ENCODE measurements at places on chromosomes 12 and 14.

GRCh38 chr12:111807232-111807631, 34.8 kb upstream of the MAPKAPK5 start:
- no peak for DNase-seq

GRCh38 chr14:27958757-27959156, 807.8 kb upstream of the FOXG1 start:
- DNase-seq = no peak

GRCh38 chr14:88272390-88273269, 50.4 kb downstream of the KCNK10 start:
- DNase-seq = no peak

GRCh38 chr12:8658346-8658745, 4.3 kb downstream of the MFAP5 start:
- DNase-seq = no peak

DNA sequence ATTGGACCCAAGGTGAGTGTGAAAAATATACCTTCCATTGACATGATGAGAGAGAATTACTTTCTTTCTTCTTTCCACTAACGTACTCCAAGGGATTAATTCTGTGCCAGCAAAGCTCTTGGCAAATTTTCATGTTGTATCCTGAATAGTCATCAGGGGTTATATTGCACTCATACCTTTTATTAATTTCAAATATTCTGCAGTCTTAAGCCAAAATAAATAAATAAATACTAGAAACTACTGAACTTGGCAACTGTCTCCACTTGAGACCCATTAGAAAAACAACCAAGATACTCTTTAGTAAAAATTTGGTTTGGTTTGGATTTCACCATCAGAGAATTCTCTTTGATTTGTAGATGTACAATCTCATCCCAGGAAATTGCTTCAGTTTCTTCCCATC, 22.1 kb upstream of the CLEC14A start:
- no peak for DNase-seq

GRCh38 chr12:30740274-30740673, 14.5 kb downstream of the CAPRIN2 start:
- DNase-seq = no peak

- no peak for DNase-seq
These were observed 72.0 kb upstream of the SEL1L start for GRCh38 chr14:81605660-81606059.

DNA sequence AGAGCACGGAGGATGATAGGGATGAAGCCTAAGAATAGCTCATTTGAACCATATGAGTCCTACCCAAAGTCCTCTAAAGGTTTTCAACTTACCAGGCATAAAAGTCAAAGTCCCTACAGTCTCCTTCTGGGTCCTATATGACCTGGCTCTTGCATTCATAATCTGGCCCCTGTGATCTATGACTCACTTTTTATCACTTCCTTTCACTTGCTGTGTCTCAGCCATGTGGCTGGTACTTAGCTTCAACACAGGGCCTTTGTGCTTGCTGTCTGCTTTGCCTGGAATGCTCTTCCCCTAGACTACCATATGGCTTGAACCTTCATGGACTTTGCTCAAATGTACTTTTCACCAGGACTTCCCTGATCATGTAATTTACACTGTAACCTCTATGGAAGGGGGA, 137.6 kb upstream of the TMTC1 start:
- DNase-seq = no peak

- DNase-seq = no peak
These were observed 249.2 kb upstream of the PWP1 start for GRCh38 chr12:107436376-107436775.

DNA sequence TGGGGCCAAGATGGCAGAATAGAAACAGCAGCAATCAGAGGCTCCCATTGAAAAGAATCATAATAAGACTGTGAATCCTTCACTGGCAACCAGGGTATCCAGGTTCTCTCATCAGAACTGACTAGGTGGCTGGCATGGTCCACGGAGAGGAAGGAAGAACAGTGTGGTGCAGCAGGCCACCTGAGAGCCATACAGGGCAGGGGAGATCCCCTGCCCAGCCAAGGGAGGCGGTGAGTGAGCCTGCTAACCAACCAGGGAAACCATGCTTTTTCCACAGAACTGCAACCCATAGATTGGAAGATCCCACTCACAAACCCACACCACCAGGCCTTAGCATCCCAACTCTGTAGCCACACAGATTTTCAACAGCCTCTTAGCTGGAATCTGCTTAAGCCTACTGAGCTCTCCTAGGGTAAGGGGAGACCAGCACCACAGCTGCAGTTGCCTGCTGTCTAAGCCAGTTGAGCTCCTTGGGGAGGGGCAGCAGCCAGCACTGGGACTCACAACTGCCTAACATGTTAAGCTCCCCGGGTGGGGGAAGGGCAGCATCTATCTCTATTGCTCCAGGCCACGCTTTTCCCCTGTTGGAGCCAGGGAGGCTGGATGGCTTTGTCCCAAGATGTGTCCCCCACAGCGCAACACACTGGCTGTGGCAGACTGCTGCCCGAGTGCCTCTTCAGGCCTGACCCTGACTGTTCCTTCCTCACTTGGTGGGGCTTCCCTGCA, 342.6 kb upstream of the CCDC196 start:
- DNase-seq = no peak

- DNase-seq = no peak
These were observed 142.3 kb downstream of the DICER1 start for GRCh38 chr14:95015046-95015445.

- no peak for DNase-seq
These were observed 7.3 kb upstream of the RIC8B start for GRCh38 chr12:106767206-106767605.

DNA sequence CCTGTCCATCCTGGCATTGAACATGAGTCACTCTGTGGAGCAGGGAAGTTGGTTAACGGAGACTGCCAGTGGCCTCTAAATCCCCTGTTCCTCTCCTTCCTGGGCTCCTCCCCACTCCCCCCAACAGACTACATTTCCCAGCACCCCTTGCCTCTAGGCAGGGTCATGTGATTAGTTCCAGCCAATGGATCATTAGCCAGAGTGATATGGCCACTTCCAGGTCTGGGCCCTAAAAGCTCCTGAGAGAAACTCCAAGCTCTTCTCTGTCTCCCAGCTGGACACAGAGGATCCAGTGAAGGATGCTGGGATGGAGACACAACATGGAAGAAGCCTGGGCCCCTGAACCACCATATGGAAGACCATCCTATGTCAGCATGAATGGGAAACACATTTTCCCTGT, 54.4 kb upstream of the RFLNA start:
- DNase-seq = no peak

- DNase-seq = peak; percentile 62
These were observed 210.9 kb downstream of the MED13L start for GRCh38 chr12:116066381-116067230.

DNA sequence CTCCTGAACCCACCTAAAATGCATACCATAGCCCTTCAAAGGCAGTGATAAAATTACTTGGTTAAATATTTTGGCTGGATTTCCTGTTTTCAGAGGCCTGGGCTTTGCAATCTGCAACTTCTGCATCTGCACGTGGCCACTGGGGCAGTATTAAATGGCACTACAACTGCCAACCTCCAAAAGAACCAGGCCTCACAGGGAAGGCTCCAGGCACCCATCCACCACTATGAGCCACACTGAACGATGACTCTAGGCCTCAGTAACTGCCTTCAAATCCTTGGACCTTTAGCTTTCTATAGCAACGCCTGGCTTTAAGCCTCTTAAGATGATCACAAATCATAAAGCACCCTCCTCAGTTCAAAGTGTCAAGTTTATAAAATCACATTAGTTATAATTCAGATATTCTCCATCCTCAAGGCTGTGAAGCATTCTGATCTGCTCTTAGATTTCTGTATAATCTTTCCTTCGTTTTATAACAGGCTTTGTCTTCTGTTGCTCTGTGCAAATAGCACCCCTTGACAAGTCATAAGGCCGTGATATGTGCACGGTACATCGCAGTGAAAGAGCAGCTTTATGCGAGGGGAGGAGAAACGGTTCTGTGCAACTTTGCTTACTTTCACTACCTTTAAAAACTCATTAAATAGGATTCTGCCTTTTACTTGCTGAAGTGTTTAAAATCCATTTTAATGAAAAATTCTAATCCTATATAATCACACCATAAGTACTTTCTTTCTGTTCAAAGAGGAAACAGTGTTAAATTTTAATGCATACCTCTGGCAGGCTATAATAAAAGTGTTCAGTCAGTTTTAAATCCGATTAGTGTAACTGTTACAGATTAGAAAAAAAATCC, 196.4 kb upstream of the G2E3 start:
- DNase-seq = no peak

Data from CD4-positive, alpha-beta T cell treated with Interleukin-2 at 100 ng/mL for 4 hours (primary cell).